ENCODE measurements at places on chromosomes 3 and 15.

DNA sequence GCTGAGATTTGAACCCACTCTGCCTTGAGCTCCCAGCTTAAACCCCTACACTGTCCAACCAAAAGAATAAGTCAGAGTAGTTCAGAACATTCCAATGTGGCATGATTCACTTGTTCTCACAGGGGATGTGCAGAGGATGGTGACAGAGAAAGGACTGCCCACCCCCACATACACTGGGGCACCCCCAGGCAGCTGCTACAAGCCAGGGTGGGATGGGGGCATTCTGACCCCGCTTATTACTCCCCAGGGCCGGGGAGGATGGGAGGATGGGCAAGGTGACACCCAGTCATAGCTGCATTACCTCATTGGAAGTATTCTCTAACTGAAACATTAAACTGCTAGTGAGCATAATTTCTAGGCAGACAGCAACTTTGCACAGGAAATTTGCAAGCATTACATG, 126.0 kb upstream of the PRR20G start:
- DNase-seq, result no peak

- DNase-seq, result no peak
These were observed 55.6 kb upstream of the C15orf61 start for GRCh38 chr15:67465196-67465952.

DNA sequence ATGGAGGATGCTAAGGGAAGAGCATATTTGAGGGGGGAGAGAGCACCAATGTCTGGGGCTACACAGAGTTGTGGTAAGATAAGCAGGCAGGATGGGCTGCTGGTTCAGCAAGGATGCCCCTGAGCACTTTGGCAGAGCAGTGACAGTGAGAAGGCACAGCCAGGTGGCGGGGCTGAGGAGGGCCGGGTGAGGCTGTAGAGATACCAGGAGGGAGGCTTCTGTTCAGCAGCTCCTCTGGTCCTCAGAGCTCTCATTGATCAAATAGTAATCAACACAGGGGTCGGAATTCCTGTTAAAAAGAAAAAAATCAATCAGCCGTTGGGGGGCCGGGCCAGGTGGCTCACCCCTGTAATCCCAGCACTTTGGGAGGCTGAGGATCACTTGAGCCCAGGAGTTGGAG, 11.5 kb upstream of the XIRP1 start:
- DNase-seq, result no peak

DNA sequence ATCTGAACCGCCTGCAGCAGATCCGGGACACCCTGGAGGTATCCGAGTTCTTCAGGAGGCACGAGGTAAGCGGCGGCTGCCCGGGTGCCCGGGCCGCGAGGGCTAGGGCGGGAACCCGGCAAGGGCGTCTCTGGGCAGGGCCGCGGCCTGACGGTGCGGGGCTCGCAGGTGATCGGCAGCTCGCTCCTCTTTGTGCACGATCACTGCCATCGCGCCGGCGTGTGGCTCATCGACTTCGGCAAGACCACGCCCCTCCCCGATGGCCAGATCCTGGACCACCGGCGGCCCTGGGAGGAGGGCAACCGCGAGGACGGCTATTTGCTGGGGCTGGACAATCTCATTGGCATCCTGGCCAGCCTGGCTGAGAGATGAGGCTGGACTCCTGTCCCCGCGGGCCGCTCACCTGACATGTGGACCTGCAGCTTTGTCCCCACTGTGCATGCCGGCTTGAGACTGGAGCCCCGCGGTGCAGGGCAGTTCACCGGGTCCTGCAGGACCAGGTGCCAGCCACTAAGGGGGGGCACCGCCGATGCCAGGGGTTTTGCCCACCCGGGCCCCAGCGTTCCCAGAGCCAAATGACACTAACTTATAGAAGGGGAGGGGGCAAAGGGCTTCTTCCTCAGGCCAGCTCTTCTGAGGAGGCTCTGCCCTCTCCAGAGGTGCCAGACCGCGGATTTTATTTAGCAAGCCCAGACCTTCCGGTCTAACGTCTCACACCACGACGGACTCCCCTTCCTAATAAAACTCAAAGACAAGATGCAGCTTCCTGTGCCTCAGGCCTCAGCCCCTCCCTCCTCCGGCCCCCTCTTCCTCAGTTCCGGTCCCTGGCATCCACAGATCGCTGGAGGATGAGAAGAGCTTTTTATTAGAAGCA, 9.4 kb downstream of the ITPKA start:
- DNase-seq, result no peak

DNA sequence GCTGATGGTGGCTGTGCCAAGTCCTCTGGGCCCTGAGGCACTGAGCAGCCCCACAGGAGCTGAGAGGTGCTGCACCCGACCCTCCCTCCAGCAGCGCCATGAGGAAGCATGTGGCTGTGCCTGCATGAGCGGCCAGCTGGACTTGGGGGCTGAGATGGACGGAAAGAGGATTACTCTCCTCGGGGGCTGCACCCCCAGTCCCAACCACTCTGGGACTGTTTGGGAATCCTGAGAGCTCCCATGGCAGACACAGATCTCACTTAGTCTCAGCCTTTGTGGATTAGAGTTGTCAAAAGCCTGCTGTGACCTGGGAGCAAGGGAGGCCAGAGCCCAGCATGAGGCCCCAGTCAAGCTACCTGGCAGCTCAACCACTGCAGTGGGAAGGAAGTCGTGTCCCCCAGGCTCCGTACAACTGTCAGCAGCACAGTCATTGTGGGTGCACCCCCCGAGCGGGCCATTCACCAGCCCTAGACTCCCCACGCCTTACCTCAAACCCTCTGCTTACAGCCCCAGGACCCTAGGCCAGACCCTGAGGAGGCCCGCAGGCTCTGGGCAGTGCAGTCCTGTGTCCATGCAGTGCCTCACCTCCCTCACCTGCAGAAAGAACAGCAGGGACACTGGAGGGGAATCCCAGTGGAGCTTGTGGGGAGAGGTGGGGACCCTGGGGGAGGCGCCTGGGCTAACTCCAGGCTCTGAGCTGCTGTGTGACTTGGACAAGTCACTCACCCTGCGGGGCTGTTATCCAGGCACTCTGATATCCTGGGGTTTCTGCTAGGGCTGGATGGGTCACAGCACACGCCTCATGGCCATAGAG, 17.1 kb downstream of the PRR23E start:
- DNase-seq, result no peak

GRCh38 chr3:120816728-120817127, 74.2 kb downstream of the GTF2E1 start:
- no peak for DNase-seq

DNA sequence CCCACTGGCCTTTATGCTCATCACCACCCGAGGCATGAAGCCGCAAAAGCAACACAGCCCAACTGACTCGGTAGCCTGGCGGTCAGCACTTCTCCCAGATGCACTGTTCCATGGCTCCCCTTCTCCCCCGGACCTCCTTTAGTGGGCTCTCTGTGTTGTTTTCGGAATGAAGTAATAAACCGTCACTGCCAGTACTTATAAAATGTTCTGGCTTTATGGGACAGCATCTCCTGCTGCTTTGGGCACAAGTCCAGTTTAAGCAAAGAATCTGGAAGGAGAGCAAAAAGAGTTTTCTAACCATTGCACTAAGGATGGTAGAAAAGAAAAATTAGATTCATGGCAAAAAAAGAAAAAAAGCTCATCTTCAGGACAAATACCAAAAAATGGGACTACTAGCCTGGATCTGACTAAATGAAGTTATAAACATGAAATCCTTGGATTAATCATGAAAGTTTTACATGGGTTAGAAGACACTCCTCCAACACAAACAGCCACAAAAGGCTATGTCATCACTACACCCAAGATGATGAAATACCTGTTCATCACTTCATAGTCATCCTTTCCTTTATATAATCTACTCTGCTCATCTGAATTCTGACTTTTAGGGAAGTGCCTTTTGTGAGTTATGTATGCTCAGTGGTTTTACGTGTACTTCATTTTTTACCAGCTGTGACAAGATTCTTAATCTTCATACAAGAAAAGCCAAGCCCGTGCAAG, 89.5 kb upstream of the UBE2E2 start:
- DNase-seq, result no peak

DNA sequence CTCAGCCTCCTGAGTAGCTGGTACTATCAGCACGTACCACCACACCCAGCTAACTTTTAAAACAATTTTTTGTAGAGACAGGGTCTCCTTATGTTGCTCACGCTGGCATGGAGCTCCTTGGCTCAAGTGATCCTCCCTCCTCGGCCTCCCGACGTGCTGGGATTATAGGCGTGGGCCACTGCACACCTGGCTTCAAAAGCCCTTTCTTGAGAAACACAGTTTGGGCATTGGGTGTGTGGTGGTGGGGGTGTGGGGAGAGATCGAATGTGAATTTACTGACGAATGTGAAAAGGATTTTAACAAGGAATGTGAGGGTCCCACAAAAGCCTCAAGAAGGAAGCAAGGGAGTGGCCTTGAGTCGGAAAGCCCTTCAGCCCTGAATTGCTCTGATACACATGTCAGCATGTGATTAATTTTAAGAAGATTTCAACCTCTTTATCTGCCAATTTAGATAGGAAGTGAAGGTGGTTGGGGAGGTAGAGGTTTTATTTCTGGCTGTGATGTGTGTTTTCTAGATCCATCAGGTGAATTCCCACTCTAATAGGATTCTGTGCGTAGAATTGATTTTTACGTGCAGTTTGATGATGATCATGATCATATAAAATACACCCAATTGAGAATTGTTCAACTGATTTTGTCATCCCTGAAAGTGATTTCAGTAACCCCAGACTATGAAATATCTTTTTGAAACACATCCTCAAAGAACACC, 1.1 kb downstream of the CCR4 start:
- no peak for DNase-seq

GRCh38 chr3:139477710-139478640, 1.7 kb upstream of the RBP2 start:
- DNase-seq, result no peak

DNA sequence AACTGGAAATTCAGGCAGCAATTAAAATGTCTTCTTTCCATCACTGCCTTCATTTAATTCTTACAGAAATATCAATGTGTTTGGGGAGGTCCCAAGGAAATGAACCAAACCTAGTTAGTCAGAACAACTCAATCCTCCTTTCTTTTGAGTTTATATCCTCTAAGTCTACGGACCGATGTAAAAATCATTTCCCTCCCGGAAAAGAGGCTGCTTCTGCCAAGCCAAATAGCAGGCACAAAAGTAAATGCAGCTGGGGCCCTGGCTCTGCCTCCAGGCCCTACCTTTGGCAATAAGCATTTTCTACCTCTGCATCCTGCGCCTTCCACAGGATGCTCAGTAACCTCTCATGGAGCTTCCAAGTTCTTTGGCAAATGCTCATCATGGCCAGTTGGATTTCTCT, 122.5 kb upstream of the COL8A1 start:
- peak; percentile 74 for DNase-seq

- no peak for DNase-seq
These were observed 131.9 kb downstream of the ANO10 start for GRCh38 chr3:43489930-43490329.

DNA sequence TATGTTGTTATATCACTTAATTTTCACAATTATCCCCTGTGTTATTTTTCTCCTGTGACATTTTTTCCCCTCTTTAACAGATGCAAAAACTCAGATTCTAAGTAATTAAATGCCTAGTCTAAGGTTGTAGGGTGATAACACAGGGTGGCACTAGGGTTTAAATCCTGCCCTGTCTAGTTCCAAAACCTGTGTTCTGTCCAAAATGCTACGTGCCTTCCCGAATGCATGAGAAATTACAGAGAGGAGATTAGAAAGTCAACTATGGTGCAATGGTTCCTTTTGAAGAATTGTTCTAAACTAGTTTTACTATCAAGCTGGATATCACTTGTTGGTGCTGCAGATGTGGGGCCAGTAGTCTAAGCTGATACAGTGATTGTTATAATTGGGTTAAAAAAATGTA, 108.0 kb downstream of the DIPK2A start:
- no peak for DNase-seq

- DNase-seq, result no peak
These were observed 334.5 kb downstream of the SOX2 start for GRCh38 chr3:182046166-182046764.

Measured in dermis microvascular lymphatic vessel endothelial cell (primary cell).